ENCODE measurements at places on chromosomes 16 and 17.

DNA sequence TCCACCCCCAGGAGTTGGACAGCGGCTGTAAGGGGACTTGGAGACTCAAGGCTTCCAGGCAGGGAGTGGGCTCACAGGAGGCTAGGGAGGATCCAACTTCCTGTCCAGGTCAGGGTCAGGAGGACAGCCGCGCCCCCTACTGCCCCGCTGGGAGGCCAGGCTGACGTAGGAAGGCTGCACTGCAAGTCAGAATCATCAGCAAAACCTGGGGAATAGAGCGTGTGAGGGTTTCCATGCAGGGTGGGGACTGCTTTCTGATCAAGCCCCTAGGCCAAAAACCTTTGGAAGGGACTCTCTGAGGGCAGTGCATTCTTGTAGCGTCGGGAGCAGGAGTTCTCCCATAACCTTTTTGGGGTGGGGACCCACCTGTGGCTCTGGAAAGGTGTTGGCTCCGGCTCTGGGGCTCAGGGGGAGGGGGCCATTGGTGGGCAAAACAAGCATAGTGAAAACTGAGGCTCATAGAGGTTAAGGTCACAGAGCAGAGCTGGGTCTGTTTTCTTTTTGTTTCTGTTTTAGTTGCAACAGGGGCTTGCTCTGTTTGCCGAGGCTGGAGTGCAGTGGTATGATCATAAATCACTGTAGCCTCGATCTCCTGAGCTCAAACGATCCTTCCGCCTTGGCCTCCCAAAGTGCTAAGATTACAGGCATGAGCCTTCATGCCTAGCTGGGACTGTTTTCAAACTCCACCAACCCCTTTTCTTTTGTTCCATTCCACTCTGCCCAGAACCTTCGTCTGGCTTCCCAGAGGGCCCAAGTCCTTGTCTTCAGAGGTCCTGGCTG is 22.1 kb downstream of the RAI1 start:
- no peak for DNase-seq

- DNase-seq: no peak
These were observed 6.7 kb downstream of the GIT1 start for GRCh38 chr17:29582772-29583171.

DNA sequence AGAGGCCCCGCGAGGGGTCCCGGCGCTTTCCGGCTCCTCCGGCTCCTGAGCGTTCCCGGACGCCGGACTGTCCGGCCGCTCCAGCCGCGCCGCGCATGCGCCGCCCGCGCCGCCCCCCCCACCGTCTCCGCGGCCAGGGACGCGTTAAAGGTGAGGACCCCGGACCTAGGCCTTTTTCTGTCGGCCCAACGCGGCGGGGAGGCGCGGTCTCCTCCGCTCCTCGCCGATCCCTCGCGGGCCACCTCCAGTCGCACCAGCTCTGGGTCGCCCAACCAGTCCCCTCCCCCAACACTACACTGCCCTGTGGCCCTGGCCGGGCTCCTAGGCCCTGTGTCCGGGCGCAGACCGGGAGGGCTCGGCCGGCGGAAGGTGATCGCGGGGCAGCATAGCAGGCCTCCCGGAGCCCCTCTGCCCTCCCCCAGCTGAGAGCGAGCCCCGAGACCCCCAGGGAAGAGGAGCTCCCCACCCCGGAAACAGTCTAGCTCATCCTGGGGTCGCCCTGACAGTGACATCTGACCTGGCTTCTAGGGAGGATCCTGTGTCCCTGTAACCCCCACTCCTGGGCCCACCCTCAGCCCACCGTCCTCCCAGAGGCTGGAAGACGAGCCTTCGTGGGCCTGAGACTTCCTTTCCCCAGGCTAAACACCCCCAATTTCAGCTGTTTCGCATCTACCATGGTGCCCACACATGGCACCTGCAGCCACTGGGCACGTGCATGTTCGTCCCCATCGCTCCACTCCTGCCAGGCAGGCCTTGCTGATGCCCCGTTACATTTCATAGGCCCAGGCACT is 14.7 kb upstream of the BCAR1 start:
- DNase-seq: no peak

DNA sequence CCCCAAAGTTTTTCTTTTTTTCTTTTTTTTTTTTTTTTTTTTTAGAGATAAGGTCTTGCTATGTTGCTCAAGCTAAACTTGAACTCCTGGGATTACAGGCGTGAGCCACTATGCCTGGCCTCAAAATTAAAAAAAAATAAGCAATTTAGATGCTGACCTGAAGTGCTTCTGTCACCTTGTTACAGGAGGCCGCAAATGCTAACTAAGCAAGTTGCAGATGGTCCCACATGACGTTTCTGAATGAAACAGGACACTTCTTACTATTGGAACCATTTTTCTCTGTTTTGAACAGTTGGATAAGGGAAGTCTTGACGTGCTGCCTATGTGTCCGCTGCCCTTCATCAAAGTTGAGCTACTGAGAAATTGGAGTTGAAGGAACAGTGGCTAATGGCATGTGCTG is 8.8 kb downstream of the ANKRD40CL start:
- DNase-seq: no peak

GRCh38 chr17:53472586-53472985 is 350.1 kb upstream of the KIF2B start:
- DNase-seq: no peak

GRCh38 chr17:8831234-8831849 is 32.2 kb upstream of the MFSD6L start:
- no peak for DNase-seq

- DNase-seq: no peak
These were observed 123.6 kb upstream of the CDC42EP4 start for GRCh38 chr17:73435412-73435811.

GRCh38 chr17:63595132-63595531 is 5.6 kb upstream of the TACO1 start:
- no peak for DNase-seq

DNA sequence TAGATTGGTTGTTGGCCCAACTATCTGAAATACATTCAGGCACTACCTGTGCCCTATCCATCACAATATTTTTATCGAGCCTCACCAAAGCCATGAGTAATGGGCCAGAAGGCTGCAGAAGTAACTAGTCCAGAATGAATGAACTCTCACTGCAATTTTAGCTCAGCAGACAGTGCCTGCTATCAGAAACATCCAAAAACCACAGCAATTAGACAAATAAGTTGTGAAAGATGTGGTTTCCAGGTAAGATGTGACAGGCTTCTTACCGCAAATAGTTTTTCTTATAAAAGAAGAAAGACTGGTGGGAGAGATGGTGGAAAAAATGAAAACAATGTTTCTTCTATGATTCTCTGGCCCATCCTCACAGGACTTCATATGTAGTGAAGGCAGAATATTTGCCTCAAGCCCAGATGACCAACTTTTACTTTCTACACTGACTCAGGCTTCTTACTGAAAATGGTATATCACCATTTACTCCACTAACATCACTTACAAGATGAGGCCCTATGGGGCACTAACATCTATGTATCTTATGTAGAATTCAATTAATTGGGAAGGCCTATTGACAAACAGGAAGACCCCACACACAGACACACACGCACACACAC is 9.8 kb upstream of the RFFL start:
- DNase-seq: no peak

DNA sequence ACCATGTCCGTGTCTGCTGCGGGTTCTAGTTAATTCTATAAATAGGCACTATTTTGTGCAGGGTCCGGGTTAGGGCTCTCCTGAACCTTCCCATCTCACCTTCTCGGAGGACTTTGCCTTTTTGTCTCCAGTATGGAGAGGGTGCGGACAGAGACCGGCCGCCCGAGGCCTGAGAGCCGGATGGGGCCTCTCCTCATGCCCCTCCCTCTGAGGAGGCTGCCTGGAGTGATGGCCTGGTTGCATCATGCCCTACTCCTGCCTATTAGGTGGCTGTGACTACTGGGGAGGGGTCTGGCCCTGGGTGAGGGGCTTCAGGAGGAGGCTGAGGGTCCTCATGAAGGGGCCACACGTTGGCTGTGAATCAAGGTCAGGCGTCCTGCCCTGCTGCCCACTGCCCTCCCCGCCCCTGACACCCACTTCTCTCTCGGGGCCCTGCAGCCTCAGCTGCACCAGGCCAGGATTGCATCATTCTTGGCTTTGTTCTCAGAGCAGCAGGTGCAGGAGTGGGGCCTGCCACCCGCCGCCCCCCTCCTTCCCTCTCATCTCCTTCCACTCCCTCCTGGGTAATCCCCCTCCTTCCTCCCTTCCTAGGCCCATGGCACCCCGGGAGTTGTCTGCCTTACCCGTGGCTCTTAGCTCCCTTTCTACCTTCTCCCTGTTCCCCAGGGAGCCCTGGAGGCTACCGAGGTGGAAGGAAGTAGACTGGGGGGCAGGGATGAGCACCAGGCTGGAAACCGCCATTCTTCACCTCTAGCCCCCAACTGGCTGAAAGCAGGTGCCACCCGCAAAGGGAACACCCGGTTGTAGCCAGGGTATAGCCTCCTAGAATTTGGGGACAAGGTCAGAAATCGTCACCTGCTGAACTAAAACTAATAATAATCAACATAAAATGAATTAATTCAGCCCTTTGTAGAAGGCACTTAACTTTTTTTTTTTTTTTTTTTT is 12.7 kb upstream of the ARHGAP23 start:
- no peak for DNase-seq

Measured in T-helper 1 cell (primary cell).